ENCODE measurements at places on chromosomes 13 and 19. TPM values are rescaled to one million over a fixed set of nuclear protein-coding genes. Genes with fewer than 3 reads are reported as not detected.

- peak; percentile 29 for DNase-seq
These were observed 261.9 kb downstream of the KCNRG start for GRCh38 chr13:50277127-50277526.

Gene MIR17HG
- total RNA-seq = 4.5 TPM

GRCh38 chr19:43524922-43525835 lies 1.8 kb downstream of the ETHE1 start:
- peak; percentile 31 for DNase-seq

Gene S1PR5
- total RNA-seq = 2.2 TPM

DNA sequence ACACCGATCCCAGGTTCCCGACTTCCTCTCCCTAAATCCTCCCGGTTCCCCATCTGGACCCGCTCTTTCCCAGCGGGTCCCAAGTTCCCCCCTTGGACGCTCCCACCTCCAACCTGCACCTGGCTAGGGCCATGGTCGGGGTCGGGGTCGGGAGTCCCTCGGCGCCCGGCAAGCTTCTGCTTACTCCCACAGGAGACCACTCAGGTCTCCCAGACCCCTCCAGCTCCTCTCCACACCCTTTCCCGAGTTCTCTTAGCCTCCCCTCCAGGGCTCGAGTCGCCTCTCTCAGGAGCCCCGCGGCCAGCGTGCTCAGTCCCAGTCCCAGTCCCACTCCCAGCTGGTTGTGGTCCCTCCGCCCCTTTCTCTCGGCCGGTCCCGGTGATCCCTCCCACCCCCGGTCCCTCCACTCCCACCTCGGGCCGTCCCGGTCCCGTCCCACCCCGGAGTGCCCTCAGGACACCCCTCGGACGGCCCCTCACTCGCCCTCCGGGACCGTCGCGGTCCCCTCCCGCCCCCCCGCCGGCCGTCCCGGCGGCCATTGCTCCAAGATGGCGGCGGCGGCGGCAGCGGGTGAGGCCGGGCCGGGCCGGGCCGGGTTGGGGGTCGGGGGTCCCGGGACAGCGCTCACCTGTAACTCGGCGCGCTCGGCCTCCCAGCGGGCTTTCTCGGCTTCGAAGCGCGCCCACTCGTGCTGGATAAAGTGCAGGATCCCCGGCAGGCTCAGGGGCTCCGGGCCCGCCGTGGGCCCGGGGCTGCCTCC lies at the start of gene FKRP:
Gene FKRP (plus strand): TSS at position 537 of the 760 bp plus-strand sequence. CDS start 9,394 bp downstream, outside the sequence.
- no peak for DNase-seq

DNA sequence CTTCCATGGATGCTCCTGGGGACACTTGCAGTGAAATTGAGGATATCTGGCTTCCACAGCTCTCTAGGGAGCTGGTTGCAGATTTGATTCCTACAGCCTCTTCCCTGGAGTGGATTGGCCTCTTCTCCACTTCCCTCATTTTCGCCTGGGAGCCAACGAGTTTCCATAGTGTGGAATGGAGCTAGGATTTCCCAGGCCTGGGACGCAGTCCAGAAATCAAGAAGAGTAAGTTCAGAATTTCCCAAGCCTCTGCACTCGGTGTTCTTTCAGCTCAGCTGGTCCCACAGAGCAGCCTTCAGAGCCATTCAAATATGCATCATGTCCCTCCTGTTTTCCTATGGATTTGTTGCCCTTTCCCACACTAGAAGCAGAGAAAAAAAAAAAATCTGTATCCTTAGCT lies 68.2 kb downstream of the RAP2A start:
- DNase-seq = no peak

DNA sequence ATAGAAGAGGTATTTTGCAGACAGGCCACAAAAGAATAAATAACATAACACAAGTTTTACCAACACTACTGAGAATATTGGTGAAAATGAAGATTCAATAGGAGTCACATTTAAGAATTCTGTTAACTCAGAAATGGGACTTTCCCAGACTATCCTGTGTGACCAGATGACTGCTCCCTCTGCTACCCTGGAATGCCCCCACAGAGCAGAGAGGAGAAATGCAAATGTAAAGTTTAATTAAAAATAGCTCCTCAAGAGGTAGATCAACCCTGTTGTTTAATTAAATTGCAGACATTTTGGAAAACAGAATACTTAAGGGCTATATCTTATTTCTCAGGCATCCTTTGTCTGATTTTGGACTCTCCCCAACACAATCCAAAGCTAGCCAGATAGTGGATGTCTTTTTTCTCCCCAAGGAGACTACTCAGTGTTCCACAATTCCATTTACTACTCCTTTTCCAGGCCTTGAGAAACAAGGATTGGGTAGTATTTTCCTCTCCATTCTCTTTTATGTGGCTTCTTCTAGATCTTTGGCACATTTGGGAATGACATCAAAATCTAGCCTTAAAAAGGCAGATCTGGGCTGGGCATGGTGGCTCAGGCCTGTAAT lies 104.7 kb upstream of the TSC22D1 start:
- no peak for DNase-seq
